Iris pigment epithelial cell (primary cell): ENCODE measurements at places on chromosomes 5 and 9.
A peak's percentile ranks its signal among the peaks of the same experiment; 100 is the strongest.

DNA sequence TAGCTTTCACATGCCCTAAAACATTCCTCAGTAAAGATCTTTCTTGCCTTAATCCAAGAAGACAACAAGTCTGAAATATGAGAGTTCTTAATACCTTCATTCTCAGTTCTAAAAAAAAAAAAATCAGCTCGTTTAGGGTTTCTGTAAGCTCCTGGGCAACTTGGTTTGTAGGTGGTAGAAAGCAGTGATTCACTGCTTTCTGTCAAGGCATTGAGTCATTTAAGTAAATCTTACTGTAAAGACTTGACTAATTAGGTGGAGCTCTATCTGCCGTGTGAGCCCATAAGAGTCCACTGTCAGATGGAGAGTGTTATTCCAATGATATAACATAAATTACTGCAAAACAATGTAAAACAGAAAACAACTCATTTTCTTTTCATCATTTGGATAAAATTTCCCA lies 56.1 kb upstream of the MAST4 start:
- no peak for DNase-seq

DNA sequence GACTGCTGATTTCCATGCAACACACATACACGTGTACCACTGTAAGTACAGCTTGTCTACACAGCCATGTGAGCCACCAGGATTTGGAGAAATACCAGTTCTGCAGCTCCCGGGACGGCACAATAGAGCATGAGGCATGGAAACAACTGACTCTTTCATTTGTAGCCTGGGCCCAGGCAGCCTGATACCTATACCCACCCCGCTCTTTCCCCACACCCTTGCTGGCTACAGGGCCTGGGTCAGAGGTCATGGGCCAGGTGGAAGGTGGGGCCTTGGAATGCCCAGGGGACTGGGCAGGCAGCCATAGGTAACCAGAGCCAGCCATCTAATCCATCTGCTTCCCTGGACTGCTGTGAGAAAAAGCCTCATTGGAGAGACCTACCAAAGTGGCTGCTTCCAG lies 39.0 kb upstream of the ZSWIM6 start:
- DNase-seq = no peak

DNA sequence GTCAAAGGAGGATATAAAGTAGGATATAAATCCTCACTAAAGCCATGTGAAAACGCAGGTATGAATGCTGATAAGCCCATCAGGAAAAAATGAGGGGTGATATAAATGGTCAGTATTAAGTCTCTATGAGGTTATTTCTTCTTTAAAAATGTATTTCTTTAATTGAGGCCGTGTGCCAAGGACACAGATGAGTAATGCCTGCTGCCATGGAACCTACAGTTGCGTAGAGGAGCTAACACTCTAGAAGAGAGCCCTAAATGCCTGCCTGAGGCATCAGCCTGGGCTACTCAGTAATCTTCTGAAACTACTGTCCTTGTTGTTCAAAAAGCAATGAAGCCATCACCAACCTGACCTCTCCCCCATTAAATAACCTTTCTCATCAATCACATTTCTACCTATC lies 84.9 kb downstream of the KLHL3 start:
- DNase-seq = peak; percentile 35

- peak; percentile 37 for DNase-seq
Measured at GRCh38 chr5:176151281-176151680, 86.9 kb upstream of the SIMC1 start.

DNA sequence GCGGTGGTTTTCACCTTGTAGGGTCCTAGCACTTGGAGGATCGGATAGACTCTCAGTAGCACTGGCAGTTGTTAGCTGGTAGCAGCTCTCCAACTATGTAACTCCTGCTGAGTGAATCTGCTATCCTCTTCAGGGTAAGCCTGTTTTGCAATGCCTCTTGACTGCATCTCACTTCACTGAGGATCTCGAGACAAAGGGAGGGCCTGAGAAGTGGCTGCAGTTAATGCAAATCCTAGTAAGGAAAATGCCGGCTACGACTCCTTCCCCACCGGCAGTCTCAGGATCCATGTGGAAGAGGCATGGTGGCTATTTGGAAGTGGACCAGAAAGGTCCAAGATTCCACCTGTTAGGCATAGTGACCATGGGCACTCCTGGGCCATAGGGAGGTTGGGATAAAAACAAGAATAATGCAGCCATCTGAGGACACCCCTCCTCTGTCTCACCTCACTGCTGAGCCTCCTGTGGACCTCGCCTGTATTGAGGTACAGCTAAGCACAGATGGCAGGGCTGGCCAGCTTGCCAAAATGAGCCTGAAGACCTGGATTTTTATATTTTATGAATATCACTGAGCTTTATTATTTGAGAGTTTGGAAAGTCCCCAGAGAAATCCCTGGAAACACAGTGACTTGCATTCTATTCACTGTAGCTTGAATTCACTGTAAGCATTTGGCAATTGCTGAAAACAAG lies 146.0 kb downstream of the LIFR start:
- no peak for DNase-seq
